ENCODE measurements at places on chromosomes 1 and 21. TPM values are rescaled to one million over a fixed set of nuclear protein-coding genes. Genes with fewer than 3 reads are reported as not detected.

The AUNIP gene
- 11.1 TPM for total RNA-seq

The CALML6 gene
- total RNA-seq: 0.72 TPM

The OR10J4 gene
- not detected for total RNA-seq

The AMY2B gene
- total RNA-seq: 3.1 TPM

The LRRC53 gene
- total RNA-seq: not detected

The SERINC2 gene
- total RNA-seq: not detected

The PROK1 gene
- not detected for total RNA-seq

The CD1D gene
- not detected for total RNA-seq

The PTCH2 gene
- 0.51 TPM for total RNA-seq

The PCP4L1 gene
- not detected for total RNA-seq

The OLFML3 gene
- total RNA-seq: 0.17 TPM

The IVL gene
- total RNA-seq: not detected

The RIPPLY3 gene
- 0.08 TPM for total RNA-seq

The LCE3D gene
- not detected for total RNA-seq

The BTBD8 gene
- 1.1 TPM for total RNA-seq

The LYSMD1 gene
- 4.3 TPM for total RNA-seq

The ALDH4A1 gene
- 9.0 TPM for total RNA-seq

Measured in activated CD8-positive, alpha-beta memory T cell treated with anti-CD3 and anti-CD28 coated beads for 36 hours (primary cell).